Activated T-cell treated with anti-CD3 and anti-CD28 coated beads for 24 hours (primary cell): ENCODE measurements at places on chromosomes 1 and 21.

DNA sequence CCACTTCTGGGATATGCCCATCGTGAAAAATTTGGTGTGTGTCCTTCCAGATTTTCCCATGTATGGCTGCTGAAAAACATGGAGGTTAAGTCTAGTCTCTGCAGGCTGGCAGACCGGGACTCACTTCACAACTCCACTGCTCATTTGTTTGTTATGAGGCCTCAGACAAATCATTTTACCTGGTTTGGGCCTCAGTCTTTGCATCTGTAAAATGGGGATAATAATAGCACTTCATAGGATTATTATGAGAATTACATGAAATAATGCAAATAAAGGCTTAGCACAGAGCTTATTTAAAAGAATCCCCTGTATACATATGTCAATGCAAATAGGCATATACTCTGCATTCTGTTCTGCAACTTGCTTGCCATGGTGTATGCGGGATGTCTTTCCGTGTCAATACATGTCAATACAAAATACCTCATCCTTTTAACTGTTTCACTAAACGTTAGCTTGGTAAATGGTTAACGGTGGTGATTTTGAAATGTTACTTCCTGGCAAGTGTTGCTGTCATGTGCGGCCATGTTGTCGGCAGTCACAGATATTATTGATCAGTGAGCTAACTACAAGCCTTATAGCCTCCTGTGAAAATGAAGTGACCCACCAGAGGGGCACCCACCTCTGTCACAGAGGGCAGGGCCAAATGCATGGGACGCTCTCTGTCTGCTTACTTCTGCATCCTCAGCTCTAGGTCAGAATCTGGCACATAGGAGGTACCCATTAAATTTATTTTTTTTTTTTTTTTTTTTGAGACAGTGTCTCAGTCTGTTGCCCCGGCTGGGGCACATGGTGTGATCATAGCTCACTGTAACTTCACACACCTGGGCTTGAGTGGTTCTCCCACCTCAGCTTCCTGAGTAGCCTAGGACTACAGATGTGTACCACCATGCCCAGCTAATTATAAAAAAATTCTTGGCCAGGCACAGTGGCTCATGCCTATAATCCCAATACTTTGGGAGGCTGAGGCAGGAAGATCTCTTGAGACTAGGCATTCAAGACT, 4.3 kb downstream of the LCK start:
- no peak for DNase-seq

- DNase-seq, result no peak
Measured at GRCh38 chr21:45481566-45481965, 60.7 kb downstream of the SLC19A1 start.

- no peak for DNase-seq
Measured at GRCh38 chr1:8844501-8845006, 27.1 kb upstream of the RERE start.

- no peak for DNase-seq
Measured at GRCh38 chr21:35743571-35743970, 316.8 kb downstream of the SETD4 start.

GRCh38 chr1:26500488-26501175, 28.4 kb downstream of the HMGN2 start:
- DNase-seq, result peak; percentile 89

GRCh38 chr1:160108888-160109662, 6.5 kb upstream of the ATP1A2 start:
- DNase-seq, result peak; percentile 28

GRCh38 chr1:204462229-204462561, 32.4 kb downstream of the PIK3C2B start:
- no peak for DNase-seq

GRCh38 chr1:150302338-150302737, 8.7 kb downstream of the MRPS21 start:
- no peak for DNase-seq

- DNase-seq, result no peak
Measured at GRCh38 chr1:70674941-70675685, 264.0 kb downstream of the CTH start.

- DNase-seq, result no peak
Measured at GRCh38 chr1:59057796-59058195, 239.1 kb upstream of the FGGY start.

DNA sequence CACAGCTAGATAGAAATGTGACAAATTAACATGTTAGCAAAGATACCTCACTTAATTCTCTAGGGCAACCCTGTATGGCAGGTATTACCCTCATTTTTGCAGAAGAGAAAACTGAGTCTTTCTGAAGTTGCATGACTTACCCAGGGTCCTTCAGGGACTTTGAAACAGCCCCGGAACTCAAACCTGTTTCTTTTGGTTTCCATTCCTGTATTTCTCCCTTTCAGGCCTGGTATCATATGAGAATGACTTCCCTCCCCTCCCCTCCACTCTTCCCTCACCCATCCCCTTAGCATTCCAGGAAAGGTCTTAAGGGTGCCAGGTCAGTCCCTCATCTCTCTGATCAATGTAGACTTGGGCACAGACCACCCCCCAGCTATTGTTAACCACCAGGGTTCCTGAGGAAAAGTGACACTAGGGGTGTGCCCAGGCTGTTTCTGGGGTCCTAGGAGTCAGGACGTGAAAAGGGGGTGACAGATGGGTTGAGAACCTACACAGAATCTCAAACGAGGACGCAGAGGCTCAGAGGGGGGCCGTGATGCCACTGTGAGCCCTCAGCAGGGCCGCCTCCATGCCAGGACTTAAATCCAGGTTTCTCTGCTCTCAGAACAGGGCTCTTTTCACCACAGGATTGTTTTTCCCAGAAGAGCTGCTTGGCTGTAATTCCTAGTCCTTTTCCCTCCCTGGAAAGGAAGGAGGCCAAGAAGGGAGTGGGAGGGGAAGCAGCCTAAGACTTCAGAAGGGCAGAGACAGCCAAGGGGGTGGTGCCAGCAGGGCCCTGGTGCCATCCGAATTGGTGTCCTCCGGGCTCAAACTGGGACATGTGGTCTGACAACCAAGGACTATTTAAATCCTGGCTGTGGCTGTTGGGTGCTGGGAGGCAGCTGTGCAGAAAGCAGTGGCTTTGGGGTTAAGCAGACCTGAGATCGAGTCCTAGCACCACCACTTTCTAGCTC, 2.1 kb upstream of the WASF2 start:
- no peak for DNase-seq

DNA sequence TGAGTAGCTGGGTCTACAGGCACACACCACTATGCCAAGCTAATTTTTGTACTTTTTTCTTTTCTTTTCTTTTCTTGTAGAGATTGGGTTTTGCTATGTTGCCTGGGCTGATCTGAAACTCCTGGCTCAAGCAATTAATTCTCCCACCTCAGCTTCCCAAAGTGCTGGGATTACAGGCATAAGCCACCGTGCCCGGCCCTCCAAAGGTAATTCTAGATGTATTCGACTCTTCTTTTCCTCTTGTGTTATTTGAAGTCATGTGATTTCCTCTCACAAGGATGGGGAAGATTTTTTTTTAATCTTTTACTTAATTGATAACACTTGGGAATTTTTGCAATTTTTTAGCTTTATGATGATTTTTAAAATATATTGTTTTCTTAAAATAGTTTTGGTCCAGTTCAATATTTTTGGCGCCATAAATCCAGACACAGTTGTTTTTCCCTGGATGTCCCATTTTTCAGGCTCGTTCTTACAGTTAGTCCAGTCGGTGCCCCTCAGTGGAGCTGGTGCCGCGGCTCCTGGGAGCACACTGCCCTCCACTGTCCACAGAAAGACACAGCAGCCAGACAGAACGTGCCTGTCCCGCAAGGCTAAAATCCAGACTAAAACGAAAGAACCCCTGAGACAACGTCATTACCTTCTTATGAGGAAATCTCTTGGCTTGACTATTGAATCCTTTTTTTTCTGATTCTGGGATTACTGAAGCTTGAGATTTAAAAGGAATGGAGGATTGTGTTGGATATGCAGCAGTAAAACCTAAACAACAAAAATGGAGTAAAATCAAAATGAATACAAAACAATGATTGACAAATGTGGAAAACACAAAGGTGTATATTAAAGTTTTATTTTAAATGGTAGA, 22.4 kb downstream of the STPG1 start:
- DNase-seq, result peak; percentile 46

DNA sequence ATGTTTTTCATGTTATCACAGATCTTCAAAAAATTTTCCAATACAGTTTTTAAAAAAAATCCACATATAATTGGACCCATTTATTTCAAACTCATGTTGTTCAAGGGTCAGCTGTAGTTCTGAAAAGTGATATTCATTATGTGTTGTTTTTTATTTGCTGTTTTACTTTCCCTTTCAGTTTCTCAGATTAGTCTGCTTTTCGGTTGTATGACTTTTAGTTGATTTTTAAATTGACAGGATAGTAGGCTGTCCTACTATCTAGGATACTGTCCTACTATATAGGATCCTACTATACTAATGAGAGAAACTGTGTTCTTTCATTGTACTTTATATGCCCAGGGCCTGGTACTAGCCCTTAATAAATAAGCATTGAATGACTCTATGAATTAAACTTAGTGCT, 33.6 kb upstream of the GPR52 start:
- DNase-seq, result no peak

DNA sequence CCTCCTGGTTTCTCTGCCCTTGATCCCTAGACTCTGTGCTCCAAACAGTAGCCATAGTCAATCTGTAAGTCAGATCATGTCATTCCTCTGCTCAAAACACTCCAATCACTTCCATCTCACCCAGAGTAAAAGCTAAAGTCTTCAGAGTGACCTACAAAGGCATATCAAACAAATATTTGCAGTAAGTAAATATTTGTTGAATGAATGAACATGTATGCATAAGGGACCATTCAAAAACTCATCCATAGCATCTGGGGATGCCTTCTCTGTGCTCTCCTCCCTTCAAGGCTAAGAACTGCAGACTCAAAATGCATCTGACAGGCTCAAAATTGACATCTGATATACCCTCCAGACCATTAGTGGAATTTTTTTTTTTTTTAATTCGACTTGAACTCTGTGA, 18.1 kb upstream of the AK5 start:
- DNase-seq, result no peak

- DNase-seq, result no peak
Measured at GRCh38 chr1:229170274-229170673, 100.6 kb upstream of the RAB4A start.

GRCh38 chr1:17523321-17524041, 16.0 kb upstream of the ARHGEF10L start:
- no peak for DNase-seq

DNA sequence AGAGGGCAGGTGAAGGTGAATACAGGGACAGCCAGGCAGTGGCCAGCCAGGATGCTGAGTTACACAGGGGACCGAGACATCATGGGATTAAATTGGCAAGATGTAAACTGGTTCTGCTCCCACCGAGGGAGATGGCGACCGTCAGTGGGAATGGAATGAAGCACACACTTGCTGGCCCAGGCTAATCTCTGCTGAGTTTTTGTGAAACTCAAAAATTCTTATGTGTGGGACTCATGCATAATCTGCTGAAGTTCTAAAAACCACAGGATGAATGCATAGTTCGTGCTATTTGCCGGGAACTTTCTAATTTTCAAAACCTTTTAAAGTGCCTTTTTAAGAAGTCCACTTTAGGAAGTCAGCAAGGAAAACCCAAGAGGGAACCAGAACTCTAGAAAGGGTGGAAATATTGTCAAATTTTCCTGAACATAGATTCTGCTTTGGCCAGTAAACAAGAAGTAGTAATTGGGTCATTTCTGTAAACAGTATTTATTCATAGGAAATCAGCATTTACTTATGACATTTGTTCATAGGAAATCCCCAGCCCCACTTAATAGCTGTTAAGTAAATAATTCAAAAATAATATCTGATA, 85.4 kb upstream of the ROR1 start:
- DNase-seq, result no peak

DNA sequence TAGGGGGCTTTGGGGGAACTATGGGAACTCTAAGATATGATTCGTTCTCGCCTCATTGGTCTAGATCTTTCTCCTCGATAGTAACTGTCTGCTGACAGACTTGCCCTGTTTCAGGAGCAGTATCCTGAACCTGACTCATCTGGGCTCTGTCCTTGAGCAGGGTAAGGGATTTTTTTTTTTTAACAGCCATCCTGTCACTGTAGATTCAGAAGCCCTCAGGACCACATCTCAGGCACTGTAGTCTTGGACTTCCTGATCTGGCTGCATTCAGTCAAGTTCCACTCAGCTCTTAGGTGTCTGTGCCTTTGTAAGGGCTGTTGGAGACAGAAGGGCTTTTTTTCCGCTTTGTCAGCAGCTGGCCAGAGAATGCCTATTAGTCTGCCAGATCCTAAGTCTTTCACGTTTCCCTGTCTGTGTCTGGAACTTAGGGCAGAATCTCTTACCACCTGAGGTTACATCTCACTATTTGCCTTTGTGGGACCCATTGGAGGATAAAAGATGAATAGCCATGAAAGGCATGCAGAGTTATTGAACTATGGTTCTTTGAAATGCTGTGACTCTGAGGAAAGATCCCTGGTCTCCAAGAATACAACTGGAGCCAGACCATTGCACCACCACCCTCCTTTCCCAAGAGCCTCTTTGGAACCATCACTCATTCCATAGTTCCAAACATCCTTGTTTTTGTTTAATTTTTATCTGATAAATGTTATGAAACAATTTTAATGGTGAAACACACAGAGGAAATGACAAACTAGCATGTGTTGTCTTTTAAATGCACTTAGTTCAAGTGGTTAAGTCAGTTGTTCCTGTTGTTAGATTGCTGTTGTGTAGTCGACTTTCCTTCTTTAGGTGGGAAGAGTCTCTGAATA, 49.7 kb upstream of the MACF1 start:
- no peak for DNase-seq

- no peak for DNase-seq
Measured at GRCh38 chr1:195790514-195791168, 817.6 kb downstream of the KCNT2 start.

GRCh38 chr1:155929057-155929456, 5.2 kb downstream of the KHDC4 start:
- DNase-seq, result no peak

DNA sequence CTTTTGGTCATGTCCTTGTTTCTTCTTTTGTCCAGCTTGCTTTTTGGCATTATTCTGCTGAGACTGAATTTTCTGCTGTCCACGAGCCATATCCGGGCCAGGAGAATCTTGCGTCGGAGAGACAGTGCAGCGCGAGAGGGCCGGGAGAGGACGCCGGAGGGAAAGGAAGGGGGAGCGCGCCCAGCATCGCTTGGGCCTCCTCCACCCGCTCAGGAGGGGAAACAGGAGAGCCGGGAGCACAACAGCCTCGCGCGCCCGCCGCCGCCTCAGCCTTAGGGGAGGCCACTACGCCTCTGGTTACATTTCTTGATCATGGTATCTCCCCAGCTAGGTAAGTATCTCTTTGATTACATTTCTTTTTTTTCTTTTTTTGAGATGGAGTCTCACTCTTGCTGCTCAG, 7.4 kb upstream of the DEGS1 start:
- no peak for DNase-seq
